GM06990 (cell line): ENCODE measurements at places on chromosomes 12 and 14.

DNA sequence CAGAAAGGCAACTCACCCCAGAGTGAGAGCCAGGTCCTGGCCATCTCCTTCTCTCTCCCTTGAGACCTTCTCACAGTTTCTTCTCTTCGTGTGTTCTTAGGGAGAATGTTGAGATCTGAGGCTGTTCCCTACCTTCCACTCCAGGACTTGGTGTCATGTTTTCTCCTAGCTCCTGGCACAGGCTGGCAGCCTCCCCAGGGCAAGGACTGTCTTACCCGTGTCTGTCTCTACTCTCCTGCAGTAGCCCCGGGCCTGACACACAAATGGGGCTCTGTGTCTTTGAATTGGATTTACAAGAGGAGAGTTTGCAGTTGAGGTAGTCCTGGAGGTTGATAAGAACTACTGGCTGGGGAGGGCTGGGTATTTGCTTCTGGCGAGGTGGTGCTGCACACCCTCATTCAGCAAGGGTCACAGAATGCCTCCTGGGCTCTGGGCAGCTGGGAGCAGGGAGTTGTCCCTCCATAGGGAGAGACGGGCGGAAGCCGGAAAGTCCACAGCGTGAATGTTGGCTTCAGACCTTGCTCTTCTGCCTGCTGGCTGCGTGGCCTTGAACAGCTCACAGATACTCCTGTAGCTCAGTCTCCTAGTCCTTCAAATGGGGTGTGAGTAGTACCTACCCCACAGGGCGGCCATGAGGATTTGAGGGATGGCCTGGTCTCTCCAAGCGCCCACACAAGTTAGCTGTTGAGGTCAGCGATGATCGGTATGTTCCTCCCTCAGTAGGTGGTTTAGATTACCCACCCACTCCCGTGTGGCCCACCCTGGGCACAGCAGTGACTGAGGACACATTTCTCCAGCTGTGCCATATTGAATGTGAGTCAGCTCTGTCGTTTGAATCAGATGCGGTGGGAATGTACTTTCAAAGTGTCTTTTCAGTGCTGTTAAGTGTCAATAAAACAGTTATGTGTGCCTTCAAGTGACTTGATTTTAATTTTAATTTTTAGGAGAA, 10.2 kb downstream of the EP400 start:
- no peak for DNase-seq

DNA sequence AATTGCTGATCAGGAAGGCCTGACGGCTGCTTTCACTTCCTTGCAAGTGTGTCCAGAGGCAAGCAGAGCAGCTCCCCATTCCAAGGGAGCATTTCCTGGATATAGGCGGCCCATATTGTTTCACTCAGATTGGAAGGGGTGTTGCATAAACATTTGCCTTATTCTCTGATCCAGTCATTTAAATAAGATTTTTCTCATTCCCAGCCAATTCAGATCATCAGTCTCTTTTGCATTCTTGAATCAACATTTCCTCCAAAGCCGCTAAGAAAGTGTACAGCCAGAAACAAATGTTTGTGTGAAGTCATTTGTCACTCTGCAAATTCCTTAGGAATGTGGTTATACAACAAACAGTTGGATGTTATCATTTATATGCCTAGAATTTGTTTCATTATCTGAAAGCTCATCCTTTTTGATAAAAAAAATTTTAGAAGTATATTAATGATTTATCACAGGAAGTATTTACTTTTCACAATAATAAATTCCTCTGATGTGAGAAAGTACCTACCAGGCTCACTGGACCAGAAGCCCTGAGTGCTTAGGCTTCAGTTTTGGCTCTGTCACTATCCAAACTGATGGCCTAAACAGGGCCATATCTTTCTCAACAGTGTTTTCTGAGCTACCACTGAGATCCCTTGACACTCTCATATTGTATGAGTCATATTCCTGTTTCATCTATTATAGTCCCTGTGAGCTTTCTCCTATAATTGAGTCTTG, 379.6 kb downstream of the CCDC91 start:
- DNase-seq: no peak

GRCh38 chr14:69387311-69387710, 10.8 kb downstream of the ERH start:
- no peak for DNase-seq

- DNase-seq: no peak
These were observed 3.0 kb downstream of the SMIM10L1 start for GRCh38 chr12:11174022-11174421.

- no peak for DNase-seq
These were observed 96.9 kb downstream of the PAPOLA start for GRCh38 chr14:96599076-96599475.

DNA sequence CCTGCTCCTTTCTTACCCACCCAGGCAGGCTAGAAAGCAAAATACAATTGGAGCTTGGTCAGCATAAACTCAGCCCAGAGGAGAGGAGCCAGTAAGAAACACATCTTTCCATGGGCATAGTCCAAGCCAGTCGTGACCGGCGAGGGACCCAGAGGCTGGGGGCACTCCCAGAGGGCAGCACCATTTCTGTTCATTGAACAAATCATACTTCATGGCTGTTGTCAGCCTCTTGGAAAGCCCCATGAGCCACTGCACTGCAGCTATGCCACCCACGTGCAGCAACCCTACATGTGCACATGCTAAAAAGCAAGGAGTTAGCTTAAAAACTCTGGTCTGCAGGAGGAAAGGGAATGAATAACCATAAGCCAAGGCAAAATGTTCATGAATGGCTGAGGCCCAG, 90.0 kb upstream of the CDKN3 start:
- DNase-seq: no peak

DNA sequence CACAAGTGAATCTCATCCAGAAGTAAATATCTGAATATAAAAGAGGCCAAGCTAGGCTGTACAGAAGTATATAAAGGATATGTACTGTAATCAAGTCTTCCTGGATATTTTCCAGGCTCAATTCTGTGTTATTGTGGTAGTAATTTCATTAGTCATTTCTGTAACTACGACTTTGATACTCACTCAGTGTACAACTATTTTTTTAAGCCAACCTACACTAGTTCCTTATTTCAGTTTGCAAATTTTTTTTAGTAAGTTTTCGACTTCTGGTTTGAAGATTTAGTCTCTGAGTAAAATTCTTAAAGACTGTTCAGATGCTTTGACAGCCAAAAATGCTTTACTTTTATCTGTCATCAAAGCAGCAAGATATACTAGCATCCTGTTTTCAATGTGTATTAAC, 130.8 kb downstream of the CAPZA3 start:
- no peak for DNase-seq

DNA sequence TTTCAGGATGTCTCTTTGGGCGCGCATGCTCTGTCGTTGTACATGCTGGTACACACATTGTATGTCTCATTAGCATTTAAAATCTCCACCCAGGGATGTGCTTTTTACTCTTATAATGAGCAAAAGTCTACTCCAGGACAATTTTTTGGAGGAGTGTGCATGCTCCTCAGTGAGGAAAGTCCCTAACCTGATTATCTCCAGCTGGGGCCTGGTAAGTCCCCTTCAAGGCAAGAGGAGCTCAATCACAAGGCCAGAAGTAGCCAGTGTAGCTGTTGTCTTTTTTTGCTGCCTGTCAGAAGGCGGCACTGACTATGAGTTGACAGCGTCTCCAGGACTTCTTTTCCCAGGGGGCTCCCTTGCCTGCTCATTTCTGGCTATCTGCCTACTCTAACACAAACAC, 218.3 kb upstream of the CNTN1 start:
- DNase-seq: no peak

- DNase-seq: no peak
These were observed 943.2 kb downstream of the TMTC2 start for GRCh38 chr12:83629931-83630330.

DNA sequence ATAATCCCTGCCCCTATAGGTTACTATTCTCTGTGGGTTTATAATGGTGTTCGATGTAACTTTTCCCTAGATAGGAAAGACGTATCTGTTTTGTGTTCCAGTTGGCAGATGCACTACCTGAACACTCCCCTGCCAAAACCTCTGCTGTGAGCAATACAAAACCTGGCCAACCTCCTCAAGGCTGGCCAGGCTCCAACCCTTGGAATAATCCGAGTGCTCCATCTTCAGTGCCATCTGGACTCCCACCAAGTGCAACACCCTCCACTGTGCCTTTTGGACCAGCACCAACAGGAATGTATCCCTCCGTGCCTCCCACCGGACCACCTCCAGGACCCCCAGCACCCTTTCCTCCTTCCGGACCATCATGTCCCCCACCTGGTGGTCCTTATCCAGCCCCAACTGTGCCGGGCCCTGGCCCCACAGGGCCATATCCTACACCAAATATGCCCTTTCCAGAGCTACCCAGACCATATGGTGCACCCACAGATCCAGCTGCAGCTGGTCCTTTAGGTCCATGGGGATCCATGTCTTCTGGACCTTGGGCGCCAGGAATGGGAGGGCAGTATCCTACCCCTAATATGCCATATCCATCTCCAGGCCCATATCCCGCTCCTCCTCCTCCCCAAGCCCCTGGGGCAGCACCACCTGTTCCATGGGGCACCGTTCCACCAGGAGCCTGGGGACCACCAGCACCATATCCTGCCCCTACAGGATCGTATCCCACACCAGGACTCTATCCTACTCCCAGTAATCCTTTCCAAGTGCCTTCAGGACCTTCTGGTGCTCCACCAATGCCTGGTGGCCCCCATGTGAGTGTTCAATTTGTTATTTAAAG, 11.3 kb downstream of the MAPK1IP1L start:
- no peak for DNase-seq

DNA sequence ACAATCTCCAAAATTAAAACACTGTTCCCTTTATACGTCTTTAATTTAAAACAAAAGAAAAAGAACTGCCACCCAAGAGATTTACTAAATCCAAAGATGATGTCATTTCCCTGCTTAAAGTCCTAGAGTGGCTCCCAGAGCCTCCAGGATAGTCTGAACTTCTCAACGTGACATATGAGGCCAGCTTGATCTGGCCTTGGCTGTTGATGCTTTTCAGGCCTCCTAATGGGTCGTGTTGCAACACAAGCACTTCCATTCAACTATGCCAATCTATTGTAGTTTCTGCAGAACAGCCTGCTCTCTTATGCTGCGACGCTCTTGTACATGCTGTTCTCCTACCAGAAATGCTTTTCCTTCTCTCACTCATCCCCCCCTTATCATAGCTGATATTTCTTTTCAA, 35.7 kb downstream of the LGR5 start:
- DNase-seq: no peak
